ENCODE measurements at places on chromosomes 16 and 17.

- no peak for DNase-seq
These were observed 22.2 kb downstream of the ANKFN1 start for GRCh38 chr17:56175299-56175955.

DNA sequence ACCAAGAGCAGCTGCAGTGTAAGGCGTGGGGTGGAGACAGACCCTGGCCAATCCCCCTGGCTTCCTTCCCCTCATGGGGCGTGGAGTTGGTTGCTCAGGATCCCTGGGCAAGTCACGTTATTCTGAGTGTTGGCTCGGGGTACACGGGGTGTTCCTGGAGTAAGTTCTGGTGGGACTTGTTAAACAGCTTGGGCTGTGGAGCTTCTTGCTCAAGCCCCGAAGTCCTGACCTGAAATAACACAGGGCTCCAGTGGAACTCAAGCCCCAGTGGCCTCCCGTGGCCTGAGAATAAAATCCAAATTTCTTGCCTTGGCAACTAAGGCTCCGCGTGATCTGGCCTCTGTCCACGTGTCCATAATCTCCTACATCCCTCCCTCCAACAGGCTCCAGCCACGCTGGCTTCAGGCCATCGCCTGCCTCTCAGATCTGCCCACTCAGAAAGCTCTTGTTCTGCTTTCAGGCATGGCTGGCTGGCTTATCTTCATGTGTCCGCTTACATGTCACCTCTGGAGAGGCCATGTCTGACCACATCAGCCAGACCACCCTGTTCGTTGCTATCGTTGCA, 49.3 kb upstream of the BCO1 start:
- DNase-seq: no peak

- DNase-seq: no peak
These were observed 15.9 kb downstream of the TMEM92 start for GRCh38 chr17:50289991-50290702.

DNA sequence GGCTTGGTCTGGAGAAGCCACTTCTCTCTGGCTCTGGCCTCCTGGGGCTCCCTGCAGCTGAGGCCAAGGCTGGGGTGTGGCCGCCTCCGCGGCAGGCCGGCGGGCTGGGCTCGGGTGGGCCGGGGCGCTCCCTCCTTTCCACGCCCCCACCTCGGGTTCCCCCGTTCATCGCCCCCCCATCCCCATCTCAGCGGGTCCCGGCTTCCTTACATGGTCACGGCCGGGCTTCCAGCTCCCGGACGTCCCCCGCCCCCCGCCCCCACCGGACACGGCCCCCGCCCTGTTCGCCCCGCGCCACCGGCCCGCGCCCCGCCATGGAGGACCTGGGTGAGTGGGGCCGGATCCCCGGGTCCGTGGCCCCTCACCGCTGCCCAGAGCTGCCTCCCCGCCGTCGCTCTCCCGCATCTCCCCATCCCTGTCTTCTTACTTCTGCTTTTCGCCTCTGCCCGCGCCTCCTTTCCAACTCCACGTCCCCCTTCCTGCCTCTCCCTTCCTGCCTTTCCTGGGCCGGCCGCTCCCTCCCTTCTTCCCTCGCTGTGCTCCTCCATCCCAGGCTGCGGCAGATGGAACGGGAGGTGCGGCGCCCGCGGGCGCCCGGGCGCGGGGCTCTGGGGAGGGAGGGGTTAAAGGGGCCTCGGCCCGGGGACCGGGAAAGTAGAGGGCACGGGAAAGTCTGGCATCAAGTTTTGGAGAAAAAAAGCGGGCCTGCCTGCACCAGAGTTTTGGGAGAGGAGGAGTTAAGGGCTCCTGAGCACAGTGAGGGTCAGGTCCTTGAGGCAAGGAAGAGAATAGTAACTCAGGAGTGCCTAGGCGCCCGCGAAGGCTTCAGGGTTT, at the start of gene TGFB1I1:
Gene TGFB1I1, plus strand, starts transcription at position 278 of the 834 bp plus-strand sequence. Its CDS starts 37 bp downstream, at position 315.
- no peak for DNase-seq

DNA sequence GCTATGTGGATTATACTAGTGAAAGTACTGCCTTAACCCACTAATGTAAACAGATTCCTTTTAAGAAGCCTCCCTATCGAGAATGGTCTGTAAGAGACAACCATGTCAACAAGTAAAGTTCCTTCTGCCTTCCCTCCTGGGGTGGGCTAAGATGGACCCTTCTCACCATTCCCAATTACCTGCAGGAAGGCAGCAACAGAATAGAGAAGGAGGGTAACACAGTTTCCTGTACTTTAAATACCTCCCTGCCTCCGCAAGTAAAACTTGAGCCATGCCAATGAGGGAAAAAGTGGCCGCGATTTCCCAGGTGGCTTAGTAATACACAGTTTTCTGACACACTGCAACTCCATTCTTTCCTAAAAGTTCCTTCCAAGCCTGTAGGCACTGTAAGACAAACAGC, 45.2 kb downstream of the TOX3 start:
- DNase-seq: no peak

- no peak for DNase-seq
These were observed 850 bp downstream of the GINS3 start for GRCh38 chr16:58393138-58393504.

All from cortex of kidney (tissue), 1 donor.